Hematopoietic multipotent progenitor cell treated with erythropoietin and hydrocortisone succinate and interleukin-3 and kit ligand, for 17 days (in vitro differentiated cells): ENCODE measurements at places on chromosomes 16 and 17.
A peak's percentile ranks its signal among the peaks of the same experiment; 100 is the strongest.

DNA sequence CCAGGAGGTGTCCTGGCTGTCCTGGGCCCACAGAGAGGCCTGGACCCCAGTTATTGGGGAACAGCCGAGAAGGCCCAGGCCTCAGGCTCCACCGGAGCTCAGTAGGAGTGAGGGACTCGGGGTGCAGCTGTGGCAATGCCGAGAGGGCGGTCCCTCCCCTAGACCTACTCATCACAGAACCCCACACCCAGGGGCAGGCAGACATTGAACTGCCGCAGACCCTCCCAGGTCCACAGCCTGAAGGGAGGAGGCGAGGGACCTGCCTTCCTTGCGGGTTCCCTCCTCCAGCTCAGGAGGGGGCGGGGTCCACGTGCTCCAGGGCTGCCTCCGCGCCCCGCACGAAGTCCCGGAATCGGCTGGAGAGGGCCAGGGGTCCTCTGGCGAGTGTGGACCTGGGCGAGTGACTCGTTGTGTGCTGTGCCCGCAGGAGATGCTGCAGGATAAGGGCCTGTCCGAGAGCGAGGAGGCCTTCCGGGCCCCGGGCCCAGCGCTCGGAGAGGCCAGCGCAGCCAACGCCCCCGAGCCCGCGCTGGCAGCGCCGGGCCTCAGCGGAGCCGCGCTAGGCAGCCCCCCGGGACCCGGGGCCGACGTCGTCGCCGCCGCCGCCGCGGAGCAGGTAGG is 3.9 kb downstream of the TBX4 start:
- no peak for DNase-seq

DNA sequence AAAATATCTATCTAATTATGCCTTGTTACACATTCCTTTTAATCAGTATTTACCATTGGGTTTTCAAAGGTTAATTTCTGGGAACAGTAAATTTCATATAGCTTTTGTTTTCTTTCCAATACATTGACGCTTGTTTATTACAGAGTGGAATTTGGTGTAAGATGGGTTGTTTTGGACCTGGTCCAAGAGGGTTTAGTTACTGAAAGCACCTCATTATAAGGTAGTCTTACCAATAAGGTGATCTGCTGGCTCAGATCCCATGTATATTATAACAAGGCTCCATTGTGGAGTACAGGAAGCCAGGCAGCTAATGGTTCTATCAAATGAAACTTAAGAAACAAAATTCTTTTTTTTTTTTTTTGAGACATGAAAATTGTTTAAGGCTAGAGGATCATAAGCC is 87.3 kb upstream of the NACA2 start:
- DNase-seq = no peak

- DNase-seq = no peak
These were observed at the start of gene DPEP1 for GRCh38 chr16:89613231-89613953. DPEP1 (plus strand) TSS chr16:89613642; CDS start chr16:89630411, 16,769 bp downstream.

GRCh38 chr17:53629188-53629587 is 193.5 kb upstream of the KIF2B start:
- no peak for DNase-seq

DNA sequence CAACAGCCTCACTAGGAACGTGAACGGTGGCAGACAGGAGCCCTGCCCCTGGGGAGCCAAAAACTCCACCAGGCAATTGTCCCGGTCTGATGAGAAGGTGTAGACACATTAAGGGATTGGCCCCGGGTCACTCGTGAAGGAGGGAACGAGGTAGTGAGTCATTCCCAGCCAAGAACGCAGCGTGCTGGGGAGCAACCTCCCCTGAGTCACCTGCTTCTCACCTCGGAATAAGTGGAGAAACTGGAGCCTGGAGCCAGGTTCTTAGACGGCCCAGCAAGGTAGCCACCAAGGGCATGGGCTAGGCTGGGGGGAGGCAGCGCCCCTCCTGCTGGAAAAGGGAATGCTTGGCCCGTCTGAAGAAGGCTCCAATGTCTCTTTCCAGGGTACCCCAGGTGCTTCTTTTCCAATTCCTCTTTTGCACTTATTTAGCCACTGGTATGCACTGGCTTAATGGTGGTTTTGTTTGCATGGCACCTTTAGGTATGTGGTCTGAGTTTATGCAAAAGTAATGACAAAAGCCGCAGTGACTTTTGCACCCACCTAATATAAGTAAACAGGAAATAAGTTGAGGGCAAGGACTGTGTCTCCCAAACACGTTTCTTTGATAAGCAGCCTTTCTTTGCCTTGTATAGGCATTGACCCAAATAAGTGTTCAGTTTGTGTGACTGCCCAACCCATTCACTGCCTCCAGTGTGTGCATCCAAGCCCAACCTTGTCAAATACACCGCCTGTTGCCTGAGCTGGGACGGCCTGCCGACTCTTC is 1.8 kb upstream of the HELZ start:
- peak; percentile 2 for DNase-seq

DNA sequence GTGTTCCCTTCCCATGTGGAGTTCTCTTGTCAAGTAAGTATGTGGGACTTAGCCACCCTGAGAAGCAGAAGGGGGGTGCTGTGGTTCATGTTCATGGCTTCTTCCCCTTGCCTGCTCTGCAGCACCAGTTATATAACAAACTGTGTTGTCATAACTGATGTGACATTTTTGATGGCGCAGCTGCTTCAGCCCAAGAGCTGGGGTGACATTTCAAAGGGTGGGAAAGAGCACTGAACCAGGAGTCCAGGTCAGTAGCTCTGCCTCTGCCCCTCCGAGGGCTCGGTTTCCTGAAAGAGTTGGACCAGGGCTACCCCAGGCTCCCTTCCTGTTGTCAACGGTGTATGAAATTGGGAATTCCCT is 7.4 kb downstream of the GNAO1 start:
- DNase-seq = no peak

- DNase-seq = no peak
These were observed 20.1 kb upstream of the RPL38 start for GRCh38 chr17:74183411-74183810.

GRCh38 chr17:17739388-17740066 is 58.3 kb downstream of the RAI1 start:
- DNase-seq = no peak
